Right cardiac atrium (tissue), 5 donors: ENCODE measurements at places on chromosomes 5 and 9. TPM values are rescaled to one million over a fixed set of nuclear protein-coding genes. Genes with fewer than 3 reads are reported as not detected.

TRIM7 gene
- polyA plus RNA-seq: 4.4 TPM

CDH9 gene
- not detected for polyA plus RNA-seq

JADE2 gene
- 18.6 TPM for polyA plus RNA-seq

CCIN gene
- 0.07 TPM for polyA plus RNA-seq

ARID3C gene
- polyA plus RNA-seq: not detected

SPATA31E1 gene
- polyA plus RNA-seq: not detected

DNA sequence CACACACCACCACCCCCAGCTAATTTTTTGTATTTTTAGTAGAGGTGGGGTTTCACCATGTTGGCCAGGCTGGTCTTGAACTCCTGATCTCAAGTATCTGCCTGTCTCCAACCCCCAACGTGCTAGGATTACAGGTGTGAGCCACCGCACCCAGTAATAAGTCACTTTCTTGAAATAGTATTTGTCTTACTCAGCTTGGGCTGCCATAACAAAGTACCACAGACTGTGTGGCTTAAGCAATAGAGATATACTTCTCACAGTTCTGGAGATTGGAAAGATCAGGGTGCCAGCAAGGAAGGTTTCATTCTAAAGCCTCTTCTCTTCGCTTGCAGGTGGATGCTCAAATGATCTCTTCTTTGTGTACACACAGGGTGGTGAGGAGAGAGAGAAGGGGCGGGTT lies 99.8 kb downstream of the ARRDC3 start:
- DNase-seq: no peak

GRCh38 chr5:7844901-7845300 lies 6.0 kb downstream of the CFAP90 start:
- no peak for DNase-seq

DNA sequence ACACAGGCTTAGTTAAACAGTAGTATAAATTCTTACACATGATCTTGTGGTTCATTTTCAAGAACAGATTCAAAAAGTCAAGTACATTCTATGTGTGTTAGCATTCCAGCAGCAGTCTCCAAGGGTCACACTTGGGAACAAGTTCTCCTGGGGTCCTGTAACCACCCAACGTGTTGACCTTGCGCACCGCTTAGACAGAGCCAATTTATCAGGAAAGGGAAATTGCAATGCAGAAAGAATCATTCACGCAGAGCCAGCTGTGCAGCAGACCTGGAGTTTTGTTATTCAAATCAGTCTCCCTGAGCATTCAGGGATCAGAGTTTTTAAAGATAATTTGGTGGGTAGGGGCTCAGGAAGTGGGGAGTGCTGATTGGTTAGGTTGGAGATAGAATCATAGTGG lies 8.5 kb upstream of the RXFP3 start:
- no peak for DNase-seq

- no peak for DNase-seq
These were observed 41.3 kb downstream of the HABP4 start for GRCh38 chr9:96491079-96491879.

GRCh38 chr5:125140220-125140619 lies 393.8 kb upstream of the ZNF608 start:
- DNase-seq: no peak

- DNase-seq: no peak
These were observed 128.1 kb downstream of the COL23A1 start for GRCh38 chr5:178462076-178462475.

GRCh38 chr5:90473396-90474234 lies 956 bp downstream of the MBLAC2 start:
- DNase-seq: peak; percentile 37

DNA sequence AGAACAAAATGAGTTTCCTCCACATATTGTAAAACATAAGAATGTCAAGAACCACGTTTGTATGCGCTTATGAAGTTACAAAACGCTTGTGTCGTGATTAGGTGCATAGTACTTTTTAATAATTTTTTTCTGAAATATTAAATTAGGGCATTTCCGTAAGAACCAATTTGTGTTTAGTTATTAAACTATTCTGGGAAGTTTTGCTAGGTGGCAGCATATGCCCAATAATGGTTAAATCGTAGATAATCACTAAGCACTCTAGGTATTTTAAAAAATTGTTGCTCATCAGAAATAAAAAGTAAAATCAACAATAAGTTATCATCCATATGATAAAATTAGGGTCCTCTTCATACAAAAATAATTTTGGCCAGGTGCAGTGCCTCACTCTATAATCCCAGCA lies 5.4 kb downstream of the SRFBP1 start:
- no peak for DNase-seq

GRCh38 chr5:84764227-84764626 lies 379.5 kb upstream of the EDIL3 start:
- DNase-seq: peak; percentile 27

DNA sequence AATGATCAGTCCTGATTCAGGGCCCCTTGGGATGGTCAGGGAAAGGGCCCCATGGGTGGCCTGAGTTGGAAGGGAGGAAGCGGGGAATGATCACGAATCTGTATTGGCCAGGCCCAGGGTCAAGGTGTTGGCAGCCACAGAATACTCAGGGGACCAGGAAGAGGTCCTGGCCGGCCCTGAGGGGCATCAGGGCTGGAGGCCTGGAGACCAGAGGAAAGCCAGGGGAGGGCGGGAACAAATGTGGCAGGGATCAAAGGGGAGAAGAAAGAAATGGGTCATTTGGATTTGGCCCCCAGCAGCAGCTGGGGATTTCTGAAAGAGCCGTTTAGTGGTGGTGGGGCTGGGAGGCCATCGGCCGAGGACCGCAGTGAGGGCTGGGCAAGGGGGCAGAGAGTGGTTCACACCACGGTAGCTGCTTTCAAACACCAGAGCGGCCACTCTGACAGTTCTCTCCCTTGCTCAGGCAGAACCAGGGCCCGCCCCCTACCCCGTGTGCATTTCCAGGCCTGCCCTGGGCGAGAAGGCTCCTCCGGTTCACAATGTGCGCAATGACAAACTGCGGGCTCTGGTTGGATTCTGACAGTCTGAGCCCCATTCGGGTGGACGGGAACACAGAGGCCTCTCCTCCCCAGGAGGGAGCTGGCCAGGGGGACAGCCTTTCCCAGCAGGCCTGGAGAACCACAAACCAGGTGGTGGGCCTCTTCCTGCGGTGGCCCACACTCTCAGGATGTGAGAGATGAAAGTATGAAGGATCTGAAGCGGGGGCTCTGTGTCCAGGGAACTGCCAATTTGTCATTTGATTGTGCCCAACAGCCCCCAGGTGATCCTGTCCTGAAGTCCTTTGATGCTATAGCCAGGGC lies 220.3 kb upstream of the IER5L start:
- peak; percentile 24 for DNase-seq

DNA sequence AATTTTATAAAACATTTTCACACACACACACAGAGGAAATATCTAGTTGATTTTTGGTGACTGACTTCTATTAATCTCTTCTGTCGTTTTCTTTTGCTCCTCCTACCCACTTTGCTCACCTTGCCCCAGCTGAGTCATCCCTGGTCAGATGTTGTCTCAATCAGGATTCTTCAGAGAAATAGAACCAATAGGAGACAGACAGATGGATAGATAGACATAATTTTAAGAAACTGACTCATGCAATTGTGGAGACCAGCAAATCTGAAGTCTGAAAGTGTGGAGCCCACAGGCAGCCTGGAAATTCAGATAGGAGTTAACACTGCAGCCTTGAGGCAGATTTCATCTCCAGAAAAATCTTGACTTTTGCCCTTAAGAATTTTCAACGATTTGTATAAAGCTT lies 37.0 kb upstream of the PIK3R1 start:
- no peak for DNase-seq

DNA sequence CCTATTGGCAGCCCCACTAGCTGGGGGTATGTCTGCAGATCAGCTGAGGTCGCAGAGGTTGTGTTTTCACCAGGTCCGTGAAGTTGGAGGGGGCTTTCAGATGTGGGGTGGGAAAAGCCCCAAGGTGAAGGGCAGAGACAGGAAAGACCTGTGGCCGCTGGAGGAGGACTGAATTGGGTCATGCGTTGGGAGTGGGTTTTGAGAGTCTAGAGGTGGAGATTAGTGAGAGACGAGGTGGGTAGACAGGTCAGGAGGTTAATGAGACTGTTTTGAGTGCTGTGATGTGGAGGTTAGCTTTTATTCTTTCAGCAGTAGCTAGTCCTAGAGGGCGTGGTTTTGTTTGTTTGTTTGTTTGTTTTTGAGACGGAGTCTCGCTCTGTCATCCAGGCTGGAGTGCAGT lies 10.3 kb downstream of the SNX30 start:
- DNase-seq: no peak

DNA sequence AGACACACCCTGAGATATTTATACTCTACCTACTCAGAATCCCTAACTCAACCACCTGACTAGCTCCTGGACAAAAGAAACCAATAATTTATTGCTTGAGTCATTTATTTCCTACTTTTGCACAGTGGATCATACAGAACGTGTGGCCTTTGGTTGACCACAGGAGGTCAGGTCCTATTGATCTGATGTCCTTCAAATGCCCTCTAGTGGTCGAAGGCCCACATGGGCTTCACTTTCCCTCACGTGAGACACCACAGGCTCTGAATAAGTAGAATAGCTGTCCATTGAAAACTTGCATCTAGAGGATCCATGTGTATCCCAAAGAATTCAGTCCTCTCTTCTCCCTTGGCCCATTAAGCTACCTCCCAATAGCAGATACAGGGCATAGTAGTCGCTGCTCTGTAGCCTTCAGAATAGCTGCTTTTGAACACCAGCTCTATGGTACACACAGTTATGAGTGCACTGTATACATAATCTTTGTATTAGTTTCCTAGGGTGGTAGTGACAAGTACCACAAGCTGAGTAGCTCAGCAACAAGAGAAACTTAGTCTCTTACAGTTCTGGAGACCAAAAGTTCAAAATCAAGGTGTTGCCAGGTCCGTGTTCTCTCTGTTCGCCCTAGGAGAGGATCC lies 177.6 kb upstream of the SMARCA2 start:
- DNase-seq: no peak

DNA sequence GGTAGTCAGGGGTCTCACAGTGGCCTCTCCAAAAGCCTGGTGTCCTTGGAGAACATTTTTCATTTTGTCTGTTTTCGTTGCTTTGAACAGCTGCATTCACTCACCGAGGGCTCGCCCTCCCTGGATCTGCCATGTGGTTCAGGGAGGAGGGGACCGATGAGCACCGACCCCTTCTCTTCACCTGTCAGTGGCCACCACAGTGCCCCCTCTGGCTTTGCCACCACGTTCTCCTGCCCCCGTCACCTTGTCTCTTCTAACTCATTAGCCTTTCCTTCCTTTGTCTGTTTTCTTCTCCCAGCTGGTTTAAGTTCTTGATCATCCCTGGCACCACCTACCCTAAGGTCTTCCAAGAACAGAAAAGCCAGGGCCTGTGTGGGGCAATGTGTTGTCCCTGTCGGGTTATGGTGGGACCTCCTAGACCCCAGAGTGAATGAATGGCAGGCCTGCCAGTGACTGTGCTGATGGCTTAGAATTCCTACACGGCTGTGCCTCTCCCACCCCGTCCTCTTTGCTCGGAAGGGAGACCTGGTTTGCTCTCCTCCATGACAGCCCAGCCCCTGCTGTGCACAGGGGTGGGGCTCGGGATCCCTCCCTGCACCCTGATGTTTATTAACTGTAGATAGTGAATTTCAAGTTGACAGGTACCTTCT lies 90.0 kb downstream of the ANKRD33B start:
- DNase-seq: no peak

DNA sequence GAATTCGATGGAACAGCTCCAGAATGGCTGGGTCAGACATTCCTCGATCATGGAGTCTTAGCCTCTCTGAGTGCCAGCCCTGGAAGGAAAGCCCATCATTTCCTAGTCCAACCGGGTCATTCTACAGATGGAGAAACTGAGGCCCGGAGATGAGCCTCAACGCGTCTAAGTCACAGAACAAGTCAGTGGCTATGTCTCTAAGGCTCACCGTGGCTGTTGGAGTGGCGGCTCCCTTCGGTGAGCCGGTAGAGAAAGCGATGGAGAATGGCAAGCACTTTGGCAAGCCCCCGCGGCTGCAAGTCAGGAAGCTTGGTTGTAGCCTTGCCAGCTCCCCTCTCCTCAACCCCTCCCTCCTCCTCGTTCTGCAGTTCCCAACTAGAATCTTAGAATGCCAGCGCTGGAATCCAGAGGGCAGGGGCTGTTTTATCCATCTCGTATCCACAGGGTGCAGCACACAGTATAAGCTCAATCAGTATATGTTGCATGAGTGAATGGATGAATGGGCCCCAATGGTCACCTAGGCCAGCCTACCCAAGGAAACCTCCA lies 438 bp upstream of the ARSI start:
- DNase-seq: no peak

GRCh38 chr9:93621922-93622321 lies 45.5 kb downstream of the PHF2 start:
- DNase-seq: peak; percentile 15

- DNase-seq: no peak
These were observed 62.8 kb downstream of the CD180 start for GRCh38 chr5:67133776-67134175.

DNA sequence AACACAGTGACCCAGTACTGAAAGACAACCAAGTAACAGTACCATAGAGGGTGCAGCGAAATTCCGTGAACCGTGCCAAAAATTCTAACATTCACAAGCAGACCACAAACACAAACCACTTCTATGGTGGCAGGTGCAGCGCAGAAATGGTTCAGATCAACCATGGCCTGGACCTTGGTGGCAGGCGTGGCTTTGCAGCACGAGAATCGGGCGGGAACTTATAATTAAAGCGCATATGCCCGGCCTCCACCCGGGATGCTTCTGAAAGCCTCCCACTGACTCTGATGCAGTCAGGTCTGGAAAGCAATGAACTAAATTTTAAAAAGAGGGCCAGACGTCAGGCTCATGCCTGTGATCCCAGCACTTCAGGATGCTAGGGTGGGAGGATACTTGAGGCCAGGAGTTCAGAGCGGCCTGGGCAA lies 68.0 kb upstream of the TBC1D9B start:
- no peak for DNase-seq

- DNase-seq: no peak
These were observed 7.8 kb downstream of the FAM81B start for GRCh38 chr5:95398989-95399388.

DNA sequence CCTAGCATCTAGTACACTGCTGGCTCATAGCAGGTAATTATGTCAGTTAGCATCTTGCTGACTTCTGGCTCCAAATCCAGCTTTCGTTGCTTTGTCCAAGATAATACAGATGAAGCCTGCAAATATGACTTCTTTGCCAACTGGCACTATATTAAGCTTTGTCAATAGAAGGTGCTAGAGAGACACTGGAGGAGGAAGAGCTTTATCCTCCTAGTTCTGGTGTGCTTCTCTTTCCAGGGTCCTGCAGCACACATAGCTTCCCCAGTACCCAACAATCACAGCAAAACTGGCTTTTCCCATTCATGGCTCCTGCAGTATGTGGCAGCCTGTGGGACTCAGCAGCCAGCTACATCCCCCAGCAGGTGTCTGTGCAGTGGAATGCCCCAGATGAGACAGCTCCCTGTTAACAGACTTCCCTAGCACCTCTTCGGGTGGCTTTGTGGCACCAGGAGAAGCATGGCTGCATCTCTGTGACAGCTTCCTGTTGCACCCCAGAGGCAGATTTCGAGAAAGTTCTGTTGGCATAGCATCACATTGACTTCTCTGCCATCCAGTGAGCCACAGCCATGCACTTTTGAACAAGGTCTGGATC lies 147.8 kb downstream of the OXCT1 start:
- DNase-seq: no peak

- no peak for DNase-seq
These were observed 575.3 kb downstream of the RAB3C start for GRCh38 chr5:59158165-59158564.

- DNase-seq: no peak
These were observed 20.2 kb downstream of the ATP10B start for GRCh38 chr5:160831801-160832200.
